Vagina (tissue), 2 donors: ENCODE measurements at places on chromosomes 7 and 10.

DNA sequence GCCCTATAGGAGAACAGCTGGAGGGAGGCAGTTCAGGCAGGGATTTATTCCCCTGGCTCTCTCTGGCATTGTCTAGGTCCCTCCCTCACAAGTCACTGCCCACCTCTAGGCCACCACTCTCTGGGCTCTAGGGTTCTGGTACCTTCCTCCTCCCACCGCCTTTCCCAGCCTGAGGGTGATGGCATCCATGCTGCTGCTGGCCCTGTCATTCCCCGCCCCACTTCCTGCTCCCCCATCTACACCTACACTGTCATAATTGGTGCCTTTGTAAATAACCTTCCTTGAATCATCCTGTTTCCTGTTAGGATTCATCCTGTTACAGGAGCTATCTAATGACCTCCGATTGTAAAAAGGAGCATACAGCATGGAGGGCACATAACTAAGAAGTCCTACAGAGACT is 303.3 kb upstream of the COBL start:
- DNase-seq = no peak

- no peak for DNase-seq
These were observed 23.9 kb upstream of the CALD1 start for GRCh38 chr7:134755422-134756022.

DNA sequence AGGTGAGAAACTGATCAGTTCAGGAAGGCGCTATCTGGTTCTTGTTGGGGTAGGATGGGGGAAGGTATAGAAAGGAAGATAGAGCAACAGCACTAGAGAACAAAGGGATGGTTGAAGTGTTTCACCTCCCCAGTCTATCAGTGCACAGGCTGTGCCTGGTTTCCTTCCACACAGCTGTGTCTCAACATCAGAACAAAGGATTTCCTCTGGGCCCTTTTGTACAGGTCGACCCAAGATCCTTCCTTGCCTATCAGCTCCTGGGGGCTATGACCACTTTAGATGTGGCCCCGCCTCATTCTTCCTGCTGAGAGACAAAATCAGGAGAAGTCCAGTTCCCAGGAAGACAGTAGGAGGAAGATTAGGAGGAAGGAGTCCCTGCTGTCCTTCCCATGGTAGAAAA is 65.6 kb downstream of the NAMPT start:
- no peak for DNase-seq

DNA sequence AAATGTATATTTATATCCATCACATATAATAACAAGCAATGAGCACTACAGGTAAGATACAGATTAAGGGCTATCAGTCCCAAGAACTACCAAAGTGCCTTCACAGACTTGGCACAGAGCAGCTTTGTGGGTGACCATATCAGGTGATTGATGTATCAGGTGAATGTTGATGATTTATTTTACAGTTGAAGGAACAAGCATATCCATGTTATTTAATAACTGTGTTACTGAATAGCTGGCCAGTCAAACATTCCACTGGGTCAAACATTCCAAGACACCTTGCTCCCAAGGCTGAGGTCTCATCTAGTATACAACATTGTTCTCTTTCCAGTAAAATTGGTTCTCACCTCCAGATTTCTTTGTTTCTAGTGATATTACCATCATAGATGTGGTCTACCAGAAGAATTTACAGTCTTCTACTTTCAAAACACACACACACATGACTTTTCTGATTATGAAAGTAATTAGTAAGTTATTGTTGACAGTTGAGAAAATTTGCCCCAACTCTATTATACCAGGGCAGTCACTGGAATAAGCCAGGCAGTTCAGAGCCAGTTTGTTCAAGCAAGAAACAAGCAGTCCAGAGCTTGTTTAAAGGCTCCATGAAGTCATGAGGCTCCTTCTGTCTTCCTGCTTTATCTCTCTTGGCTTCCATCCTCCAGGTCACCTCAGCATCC is 68.2 kb downstream of the ELAPOR2 start:
- DNase-seq = no peak

DNA sequence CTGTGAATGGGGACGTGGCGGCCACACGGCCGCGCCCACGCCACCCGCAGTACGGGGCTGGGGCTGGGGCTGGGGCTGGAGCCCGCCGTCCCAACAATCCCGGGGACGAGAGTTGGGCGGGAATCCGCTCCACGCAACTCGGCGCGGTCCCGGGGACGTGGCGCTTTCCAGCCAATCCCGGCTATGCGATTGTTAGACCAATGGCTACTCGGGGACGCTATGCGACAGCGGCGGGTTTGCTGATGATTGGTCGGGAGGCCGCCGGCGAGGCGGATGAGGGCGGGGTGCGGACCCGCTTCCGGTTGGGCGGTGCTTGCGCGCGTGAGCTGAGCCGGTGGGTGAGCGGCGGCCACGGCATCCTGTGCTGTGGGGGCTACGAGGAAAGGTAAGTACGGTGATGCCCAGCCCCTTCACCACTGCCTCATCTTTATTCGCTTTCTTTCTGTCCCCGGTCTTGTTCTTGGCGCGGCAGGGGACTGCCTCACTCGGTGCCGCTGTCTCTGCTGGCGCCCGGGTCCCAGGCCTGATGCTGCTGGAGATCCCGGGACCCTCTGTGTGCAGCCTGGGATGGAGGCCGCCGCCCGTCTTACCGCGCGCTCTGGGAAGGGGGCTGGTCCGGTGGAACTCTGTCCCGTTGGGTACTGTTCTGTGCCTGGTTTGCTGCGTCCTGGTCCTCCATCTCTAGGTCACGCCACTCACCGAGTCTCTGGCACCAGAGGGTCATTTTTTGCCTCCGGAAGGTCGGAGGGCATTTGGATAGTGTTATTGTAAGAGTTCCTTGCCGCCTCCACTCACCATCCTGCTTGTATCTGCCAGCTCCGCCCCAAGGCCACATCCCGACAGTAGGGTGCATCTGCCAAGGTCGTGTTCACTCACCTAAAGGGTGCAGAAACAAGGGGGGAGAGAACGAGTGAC is at the start of gene CALU:
CALU (plus strand) TSS at position 312 of the 915 bp plus-strand sequence. CDS start 9,225 bp downstream, outside the sequence.
- DNase-seq = no peak

- DNase-seq = no peak
These were observed 103.4 kb downstream of the GPR158 start for GRCh38 chr10:25278180-25278579.

- no peak for DNase-seq
These were observed 579.8 kb downstream of the PTPRN2 start for GRCh38 chr7:158007697-158008257.

- no peak for DNase-seq
These were observed 55.6 kb downstream of the NOC3L start for GRCh38 chr10:94307046-94307615.

DNA sequence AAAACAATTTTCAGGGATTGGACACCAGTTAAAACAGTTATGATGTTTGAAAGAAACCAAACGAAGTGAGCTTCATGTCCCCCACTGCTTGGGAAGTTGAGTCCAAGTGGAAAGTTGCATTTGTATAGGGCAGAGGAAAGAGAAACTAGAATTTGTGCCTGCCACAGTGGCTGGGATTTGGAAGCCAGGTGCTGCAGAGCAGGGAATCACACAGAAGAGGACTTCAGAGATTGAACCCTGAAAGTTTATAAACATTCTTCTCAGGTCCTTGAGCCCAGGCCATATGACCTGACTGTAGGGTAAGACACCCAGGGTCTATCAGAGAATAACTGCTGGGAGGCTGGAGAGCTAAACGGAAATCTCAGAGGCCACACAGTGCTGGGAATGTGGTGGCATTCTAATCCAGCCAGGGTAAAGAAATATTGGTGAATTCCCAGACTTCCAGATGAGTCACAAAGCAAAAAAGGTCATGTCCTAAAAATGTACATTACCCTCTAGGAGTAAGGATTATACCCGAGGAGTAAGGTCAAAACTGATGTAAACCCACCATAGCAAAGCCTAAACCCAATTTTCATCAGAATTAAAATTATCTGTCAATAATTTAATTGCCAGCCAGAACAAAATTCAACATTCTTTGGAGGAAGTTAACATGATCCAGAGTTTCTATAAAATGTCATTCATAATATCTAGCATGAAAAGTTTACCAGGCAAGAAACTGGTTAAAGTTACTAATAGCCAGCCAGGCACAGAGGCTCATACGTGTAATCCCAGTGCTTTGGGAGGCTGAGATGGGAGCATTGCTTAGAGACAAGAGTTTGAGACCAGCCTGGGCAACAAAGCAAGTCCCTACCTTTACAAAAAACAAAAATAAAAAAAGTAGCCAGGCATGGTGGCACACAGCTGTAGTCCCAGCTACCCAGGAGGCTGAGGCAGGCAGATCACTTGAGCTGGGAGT is 31.2 kb downstream of the TOMM7 start:
- no peak for DNase-seq

DNA sequence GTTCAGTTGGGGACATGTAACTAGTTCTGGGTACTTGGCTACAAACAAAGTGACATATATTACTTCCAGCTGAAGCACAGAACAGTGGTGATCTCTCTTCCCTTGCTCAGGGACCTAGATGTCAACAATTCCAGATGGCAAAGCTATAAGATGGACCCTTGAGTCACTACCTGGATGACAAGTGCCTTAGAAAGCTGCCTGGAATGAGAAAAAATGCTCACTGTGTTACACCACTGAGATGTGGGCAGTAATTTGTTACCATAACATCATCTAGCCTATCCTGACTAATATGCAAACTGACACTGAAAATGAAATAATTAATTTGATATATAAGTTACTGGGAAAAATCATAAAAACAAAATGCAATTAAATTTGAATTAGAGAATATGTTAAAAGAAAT is 16.4 kb upstream of the CTTNBP2 start:
- no peak for DNase-seq

GRCh38 chr10:133444342-133445267 is 9.1 kb upstream of the SCART1 start:
- no peak for DNase-seq

GRCh38 chr7:155490697-155491628 is 33.0 kb downstream of the EN2 start:
- no peak for DNase-seq

DNA sequence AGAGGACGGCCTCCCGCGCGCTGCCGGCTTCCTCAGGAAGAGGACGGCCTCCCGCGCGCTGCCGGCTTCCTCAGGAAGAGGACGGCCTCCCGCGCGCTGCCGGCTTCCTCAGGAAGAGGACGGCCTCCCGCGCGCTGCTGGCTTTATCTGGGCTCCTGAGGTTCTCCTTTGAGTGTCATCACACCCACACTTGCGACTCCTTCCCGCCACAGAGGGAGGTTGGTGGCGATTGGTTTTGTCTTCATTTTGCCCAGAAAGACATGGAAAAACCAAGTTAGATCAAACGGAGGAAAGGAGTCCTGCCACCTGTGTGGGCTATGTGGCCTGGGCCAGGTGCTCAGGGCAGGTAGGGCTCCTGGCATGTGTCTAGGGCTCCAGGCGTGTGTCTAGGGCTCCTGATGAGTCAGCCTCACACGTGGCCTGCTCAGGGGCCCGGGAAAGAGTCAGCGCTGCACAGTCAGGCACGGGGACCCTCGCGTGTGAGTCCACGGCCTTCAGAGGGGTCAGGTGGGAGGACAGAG is 138.0 kb downstream of the VIPR2 start:
- no peak for DNase-seq

GRCh38 chr7:107977048-107977447 is 25.9 kb downstream of the LAMB1 start:
- no peak for DNase-seq

DNA sequence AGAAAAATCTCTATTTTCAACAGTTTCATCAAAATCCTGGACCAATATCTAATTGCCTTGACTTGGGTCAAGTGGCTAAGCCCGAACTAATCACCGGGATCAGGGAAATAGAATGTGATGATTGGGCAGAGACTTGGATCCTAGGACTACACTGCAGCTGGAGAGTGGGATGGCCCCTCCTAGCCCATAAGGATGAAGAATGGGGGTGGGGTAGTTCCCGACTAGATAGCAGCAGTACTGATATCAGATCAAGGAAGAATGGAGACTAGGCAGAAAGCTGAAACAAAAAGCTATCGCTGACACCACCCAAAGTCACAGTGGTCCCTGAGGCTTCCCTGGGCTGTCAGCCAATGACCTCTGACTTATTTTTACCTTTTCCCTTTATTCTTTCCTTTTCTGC is 160.4 kb upstream of the PHYHIPL start:
- no peak for DNase-seq

- no peak for DNase-seq
These were observed 4.9 kb upstream of the SCD start for GRCh38 chr10:100341953-100342626.

- DNase-seq = no peak
These were observed 74.5 kb downstream of the SND1 start for GRCh38 chr7:127726476-127726875.

DNA sequence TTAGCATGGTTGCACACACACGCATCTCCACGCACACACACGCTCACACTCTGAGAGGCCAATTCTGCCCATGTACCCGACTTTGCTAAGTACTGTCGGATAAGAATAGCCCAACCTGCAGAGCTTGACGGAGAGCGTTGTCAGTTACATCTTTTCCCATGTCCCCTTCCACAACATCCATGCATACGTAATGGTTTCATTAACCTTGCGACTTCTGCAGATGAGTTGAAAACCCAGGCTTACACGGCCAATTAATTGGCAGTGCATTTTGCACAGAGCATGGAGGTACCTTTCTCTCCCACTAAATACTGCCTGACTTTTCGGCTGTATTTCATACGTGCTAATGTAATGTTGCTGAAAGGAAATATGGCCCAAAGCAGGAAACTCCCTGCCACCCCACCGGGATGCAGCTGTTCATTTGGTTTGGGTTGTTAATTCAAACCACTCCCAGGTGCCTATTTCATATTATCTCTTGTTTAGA is 291.2 kb upstream of the HABP2 start:
- no peak for DNase-seq

GRCh38 chr10:130782467-130782866 is 529.1 kb downstream of the TCERG1L start:
- no peak for DNase-seq

GRCh38 chr10:5840314-5841307 is 27.4 kb upstream of the GDI2 start:
- no peak for DNase-seq

- DNase-seq = no peak
These were observed 69.8 kb downstream of the PWWP2B start for GRCh38 chr10:132466520-132467463.

- no peak for DNase-seq
These were observed 743 bp upstream of the PYROXD2 start for GRCh38 chr10:98415731-98416119.

DNA sequence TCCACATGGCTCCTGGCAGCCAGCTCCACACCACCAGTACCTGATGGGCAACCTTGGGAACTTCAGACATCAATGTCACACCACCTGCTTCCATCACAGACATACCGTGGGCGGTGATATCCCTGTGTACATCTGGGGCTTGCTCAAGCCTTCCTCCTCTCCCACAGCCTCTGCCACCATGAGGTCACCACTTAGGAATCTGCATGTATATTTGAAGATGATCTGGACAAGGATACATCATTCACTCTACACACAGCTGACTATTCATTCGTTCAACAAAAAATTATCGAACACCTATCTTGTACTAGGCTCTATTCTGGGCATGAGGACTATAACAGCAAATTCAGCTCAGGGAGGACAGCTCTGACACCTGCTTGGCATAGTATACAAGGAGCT is 6.8 kb downstream of the DLG5 start:
- DNase-seq = no peak
